ENCODE measurements at places on chromosomes 13 and 19.

GRCh38 chr19:52022193-52022592, 6.0 kb downstream of the ZNF614 start:
- DNase-seq: no peak

- DNase-seq: no peak
Observed at GRCh38 chr13:71704656-71705055, 162.3 kb downstream of the DACH1 start.

GRCh38 chr13:91647361-91647990, 249.1 kb downstream of the GPC5 start:
- DNase-seq: no peak

GRCh38 chr13:33446821-33447725, 161.5 kb upstream of the STARD13 start:
- DNase-seq: no peak

DNA sequence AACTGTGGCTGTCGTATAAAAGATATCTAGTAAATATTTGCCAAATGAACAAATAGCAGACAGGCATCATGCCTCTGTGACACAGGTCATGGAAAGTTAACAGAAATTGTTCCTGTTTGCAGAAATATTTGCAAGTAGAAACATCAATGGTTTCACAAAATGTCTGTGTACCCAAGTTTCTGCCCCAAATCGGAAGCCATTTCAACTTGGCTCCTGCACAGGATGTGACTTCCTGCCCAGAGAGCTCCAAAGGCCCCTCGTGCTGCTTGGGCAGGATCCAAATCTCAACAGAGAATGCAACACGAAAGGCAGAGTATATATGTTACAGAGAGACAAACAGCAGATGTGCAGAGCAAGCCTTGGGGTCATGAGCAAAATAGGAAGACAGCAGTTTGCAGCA, 95.5 kb upstream of the SERP2 start:
- DNase-seq: no peak

DNA sequence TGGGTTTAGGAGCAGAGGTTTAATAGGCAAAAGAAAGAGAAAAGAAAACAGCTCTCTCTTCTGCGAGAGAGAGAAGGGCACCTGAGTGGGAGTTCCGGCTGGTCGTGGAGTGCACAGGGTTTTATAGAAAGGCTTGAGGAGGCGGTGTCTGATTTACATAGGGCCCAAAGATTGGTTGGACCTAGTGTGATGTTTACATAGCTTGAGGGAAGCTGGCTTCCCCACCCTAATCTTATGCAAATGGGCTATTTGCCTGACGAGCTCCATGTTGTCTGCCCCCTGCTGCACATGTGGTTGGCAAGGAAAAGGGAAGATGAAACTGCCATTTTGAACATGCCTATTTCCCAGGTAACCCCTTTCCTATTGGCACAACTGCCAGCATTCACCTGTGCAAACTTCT, 21.5 kb upstream of the MEDAG start:
- DNase-seq: no peak

DNA sequence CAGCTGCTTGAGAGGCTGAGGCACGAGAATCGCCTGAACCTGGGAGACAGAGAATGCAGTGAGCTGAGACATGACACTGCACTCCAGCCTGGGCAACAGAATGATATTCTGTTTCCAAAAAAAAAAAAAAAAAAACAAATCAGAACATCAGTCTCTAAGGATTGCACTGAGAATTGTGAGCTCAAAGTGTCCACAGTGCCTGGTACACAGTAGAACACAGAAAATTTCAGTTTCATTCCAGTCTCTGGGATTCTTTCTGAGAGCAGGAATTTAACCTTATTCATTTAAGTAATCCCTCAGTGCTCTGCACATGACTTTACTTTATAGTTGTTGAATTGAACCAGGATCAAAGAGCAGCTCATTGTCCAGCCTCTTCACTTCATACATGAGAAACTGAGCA, 25.9 kb upstream of the GATAD2A start:
- DNase-seq: no peak

- peak; percentile 31 for DNase-seq
Observed at GRCh38 chr13:23980160-23980551, 82.9 kb upstream of the C1QTNF9B start.

- DNase-seq: no peak
Observed at GRCh38 chr19:3359919-3360420, 6.4 kb upstream of the NFIC start.

DNA sequence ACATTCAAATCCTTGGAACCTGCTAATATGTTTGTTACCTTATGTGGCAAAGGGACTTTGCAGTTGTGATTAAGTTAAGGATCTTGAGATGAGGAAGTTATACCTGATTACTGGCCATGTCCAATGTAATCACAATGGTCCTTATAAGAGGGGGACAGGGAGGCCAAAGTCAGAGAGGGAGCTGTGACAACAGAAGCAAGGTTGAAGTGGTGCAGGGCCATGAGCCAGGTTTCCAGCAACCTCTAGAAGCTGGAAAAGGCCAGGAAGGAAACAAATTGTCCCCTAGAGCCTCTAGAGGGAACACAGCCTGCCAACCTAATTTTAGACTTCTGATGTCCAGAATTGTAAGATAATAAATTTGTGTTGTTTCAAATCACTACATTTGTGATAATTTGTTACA, 334.7 kb upstream of the DACH1 start:
- no peak for DNase-seq

DNA sequence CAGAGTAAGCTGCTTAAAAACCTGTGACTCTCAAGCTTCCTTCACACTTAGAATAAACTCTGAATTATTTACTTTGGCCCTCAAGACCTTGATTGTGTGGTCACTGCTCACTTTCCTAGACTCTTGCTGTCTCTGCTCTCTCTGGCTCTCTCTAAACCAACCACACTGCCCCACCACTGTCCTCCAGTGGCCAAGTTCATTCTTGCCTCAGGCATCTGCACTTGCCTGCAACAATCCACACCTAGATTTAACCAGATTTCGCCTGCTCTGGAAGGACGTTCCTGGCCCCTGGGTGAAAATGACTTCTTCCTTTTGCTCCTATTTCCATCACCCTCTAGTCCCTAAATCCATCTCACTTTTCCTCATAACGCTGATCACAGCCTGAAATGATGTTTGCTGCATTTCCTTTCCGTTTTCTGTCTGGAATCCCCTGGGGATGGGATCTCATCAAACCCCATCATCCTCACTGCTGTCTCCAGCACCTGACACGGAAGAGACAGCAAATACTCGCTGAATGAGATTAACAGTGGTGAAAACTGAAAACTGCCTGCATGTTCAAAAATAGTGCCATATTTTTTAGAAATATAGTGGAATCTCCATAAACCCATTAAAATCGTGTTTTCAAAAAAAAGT, 232.6 kb downstream of the UQCRFS1 start:
- DNase-seq: no peak

DNA sequence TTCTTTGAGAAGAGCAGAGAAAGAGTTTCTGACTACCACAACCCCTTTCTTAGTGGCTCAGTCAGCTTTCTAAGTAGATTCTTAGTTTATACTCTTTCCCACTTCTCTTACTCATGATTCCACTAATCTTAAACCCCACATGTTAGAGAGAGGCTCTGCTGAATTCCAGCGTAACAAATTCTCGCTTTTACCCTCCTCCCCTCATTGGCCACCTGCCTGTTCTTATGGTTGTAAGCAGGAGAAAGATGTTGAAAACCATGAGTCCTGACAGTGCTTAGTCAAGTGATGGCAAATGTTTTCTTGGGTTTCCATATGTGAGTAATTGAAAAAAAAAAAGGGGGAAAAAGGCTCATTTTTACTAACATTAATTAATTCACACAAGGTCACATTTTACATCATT, 125.9 kb downstream of the ZDHHC20 start:
- DNase-seq: no peak

GRCh38 chr13:74250738-74251190, 116.6 kb upstream of the KLF12 start:
- DNase-seq: peak; percentile 32

DNA sequence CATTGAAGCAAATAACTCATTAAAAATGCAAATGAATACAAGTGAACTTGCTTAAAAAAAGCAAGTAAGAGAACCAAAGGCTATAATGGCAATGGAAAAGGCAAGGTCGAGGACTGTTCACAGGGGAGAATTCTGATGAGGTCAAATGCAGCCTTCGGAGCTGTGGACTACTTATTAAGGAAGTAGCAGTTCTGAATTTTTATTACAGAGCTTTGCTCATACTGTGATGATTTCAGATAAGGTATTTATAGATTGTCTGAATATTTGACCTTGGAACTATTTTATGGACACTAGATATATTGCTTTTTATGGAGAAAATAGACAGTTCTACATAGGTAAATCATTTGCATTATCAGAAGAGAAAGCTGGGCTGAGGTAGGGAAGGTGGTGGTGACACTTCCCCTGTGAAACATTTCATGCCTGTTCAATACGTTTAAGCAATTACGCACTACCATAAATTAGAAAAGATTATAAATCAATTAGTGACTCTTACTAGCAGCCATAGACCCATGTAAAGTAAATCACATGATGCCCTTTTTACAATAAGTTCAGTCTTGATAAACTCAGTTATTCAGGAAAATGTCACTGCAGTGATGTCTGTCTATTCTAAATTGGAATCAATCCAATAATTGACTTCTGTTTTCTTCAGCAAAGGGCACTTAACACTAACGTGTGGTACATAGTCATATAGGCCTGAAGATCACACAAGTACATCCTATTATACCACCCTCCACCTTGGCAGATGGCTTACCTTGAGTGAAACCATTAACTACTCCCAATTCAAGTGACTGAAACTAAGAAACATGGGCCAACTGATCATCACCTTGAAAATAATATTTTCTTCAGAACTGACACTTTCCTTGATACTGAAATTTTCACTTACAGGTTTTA, 260.0 kb downstream of the KLF12 start:
- no peak for DNase-seq

DNA sequence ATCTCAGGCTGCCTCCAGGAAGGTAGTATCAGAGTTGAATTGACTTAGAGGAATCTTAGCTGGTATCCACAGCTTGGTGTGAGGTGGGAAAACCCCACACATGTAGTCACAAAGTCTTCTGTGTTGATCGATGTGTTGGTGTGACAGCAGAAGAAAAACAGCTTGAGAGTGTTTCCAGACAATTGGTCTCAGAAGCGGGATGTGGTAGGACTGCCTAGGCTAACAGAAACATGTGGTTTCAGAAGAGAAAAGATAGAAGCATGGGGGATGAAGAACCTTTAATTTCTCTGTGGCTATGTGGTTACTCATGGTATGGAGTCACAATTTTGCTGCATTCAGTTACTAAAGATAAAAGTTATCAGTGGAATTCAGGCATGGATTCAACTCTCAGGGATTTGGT, 134.7 kb upstream of the SLITRK5 start:
- DNase-seq: no peak

DNA sequence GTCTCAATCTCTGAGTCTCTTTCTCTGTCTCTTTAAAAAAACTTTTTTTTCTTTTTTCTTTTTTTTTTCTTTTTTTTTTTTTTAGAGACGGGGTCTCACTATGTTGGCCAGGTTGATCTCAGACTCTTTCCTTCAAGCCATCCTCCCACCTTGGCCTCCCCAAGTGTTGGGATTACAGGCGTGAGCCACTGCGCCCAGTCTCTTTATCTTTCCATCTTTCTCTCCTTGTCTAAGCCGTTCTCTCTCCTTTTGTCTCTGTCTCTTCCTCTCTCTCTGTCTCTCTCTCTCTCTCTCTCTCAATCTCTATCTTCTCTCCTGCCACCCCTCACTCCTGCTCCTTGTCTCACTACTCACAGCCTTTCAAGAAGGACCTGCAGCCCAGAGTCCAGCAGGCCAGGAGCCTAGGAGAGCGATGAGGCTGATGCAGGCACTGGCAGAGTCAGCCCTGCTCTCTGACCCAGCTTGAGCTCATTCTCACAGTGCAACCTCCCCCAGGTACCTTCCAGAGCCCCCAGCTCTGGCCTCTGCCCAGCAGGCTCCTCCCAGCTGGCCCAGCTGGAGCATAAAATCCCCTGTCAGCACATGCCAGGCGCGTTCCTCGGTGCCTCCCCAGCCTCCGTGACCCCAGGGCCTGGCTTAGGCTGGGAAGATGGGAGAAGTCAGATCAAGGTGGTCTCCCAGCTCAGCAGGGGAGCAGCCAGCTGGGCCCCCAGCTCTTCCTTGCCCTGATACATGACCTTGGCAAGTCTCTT, at the start of gene NPHS1:
Gene NPHS1, minus strand, starts transcription at position 476 of the 752 bp plus-strand sequence. CDS start 667 bp downstream, outside the sequence.
- DNase-seq: no peak

DNA sequence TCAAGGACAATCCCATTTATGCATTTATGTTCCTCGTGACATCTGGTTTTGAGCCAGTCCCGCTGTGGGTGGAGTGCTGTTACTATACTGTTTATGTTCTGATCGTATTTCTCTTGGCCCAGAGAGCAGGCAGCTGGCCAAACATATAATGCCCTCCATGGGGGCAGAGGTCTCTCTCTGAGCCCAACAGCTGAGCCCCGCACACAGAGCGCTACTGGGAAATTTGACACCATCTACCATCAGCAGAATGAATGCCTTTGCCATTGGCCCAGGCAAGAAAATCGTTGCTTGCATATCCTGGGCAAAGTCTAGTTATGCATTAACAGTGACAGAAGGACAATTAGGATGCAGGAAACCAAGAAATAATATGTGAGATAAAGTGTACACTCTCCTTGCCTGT, 126.8 kb upstream of the CACNA1A start:
- no peak for DNase-seq

- no peak for DNase-seq
Observed at GRCh38 chr13:57418067-57418677, 213.4 kb upstream of the PCDH17 start.

DNA sequence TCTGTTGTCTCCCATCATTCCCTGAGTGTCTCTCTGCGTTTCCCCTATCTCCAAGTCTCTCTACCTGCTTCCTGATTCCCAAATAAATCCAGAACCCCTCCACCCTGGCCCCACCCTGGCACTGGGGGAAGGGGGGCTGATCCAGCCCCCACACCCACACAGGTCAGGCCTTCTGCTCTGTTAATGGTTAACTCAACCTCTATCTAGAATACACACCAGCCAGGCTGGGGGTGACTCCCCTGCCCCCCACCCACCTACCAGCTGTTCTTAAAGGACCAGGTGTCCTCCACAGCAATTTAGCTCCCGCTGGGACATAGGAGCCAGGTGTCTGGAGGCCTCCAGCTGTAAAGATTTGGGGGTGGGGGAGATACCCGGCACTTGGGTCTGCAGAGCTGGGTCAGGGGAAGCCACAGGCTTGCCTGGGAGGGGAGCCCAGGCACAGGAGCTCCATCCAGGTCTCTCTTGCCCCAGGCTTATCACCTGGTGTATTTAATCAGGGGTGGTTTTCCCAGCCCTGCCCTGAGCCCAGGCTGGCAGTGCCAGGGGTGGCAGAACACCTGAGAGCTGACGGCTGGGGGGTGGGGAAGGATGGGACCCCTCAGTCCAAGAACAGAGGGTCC, 3.9 kb downstream of the IRF2BP1 start:
- DNase-seq: no peak

- DNase-seq: no peak
Observed at GRCh38 chr13:105740739-105741138, 794.7 kb downstream of the EFNB2 start.
